ENCODE measurements at places on chromosomes 12 and 14.

GRCh38 chr12:47828976-47829482, 9.3 kb upstream of the HDAC7 start:
- DNase-seq: no peak

GRCh38 chr12:130423136-130423535, 85.4 kb downstream of the PIWIL1 start:
- DNase-seq: no peak

DNA sequence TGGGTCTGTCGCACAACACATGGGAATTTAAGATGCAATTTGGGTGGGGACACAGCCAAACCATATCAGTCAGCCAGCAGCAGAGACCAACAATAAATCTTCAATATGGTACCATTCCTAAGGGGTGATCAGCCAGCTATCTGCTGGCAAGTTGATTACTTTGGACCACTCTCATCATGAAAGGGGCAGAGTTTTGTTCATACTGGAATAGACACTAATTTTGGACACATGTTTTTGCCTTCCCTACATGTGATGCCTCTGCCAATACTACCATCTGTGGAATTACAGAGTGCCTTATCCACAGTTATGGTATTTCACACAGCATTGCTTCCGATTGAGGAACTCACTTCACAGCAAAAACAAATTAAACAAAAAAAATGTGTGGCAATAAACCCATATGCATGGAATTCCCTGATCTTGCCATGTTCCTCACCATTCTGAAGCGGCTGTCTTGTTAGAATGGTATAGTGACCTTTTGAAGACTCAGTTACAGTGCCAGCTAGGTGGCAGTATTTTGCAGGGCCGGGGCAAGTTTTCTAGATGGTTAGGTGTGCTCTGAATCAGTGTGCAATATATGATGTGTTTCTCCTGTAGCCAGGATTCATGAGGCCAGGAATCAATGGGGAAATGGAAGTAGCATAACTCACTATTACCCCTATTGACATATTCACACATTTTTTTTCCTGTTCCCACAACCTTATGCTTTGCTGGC, 179.0 kb upstream of the IGF1 start:
- no peak for DNase-seq

GRCh38 chr12:105078712-105079570, 5.3 kb downstream of the ALDH1L2 start:
- no peak for DNase-seq

GRCh38 chr14:101133068-101133467, 229.5 kb upstream of the RTL1 start:
- no peak for DNase-seq

DNA sequence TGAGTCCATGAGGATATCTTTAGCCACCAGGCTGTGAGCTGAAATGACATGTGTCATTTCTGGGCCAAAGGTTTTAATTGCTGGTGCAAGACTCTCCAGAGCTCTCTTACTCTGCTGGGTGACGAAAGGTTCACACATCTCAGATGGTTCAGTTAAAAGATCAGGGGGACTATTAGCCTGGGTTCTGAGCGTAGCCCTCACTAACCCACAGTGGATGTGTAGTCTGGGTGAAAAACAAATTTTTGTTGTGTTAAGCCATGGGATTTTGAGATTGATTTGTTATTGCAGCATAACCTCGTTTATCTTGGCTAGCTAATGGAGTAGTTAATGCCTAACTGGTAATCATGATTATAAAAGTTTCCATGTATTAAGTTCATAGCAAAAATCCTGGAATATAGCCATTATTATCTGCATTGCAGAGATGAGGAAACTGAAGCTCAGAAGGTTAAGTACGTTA, 251.5 kb downstream of the RMST start:
- DNase-seq: no peak

GRCh38 chr14:65019944-65020566, 33.4 kb downstream of the FNTB start:
- peak; percentile 51 for DNase-seq

All from left renal cortex interstitium (tissue), 4 donors.